HT1080 (cell line): ENCODE measurements at places on chromosomes 11 and 22. TPM values are rescaled to one million over a fixed set of nuclear protein-coding genes. Genes with fewer than 3 reads are reported as not detected.

WBP2NL gene
- total RNA-seq = not detected in 2 replicates

- no peak for DNase-seq
Observed at GRCh38 chr11:74948546-74948897, 369 bp downstream of the XRRA1 start.

DNA sequence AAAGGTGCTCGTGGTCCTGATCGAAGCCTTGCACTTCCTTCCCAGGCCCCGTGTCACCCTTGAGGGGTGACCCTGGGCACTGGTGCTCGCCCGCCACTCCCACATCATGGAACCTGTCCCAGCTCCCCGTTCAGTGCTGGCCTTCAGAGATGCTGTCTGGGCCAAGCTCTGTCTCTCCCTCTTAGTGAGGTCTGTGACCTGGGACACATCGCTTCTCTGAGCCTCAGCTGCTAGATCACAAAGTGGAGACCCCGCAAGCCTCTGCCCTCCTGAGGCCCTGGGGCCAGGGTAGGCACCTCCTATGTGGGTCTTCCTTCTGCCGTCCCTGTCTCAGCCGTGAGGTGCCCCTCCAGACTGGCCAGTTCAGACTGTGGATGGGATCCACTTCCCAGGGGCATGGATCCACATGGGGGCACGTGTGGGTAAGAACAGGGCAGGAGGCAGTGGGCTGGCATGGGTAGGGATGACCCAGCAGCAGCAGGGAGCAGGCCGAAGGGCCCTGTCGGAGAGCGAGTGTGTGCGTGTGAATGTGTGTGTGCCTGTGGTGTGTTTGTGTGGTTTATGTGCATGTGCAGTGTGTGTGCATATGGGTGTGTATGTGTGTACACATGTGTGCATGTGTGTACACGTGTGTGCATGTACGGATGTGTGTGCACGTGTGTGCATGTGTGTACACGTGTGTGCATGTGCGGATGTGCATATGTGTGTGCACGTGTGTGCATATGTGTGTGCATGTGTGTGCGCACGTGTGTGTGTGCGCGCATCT is 1073.7 kb downstream of the BRD1 start:
- no peak for DNase-seq

GRCh38 chr11:9646324-9646723 is 17.6 kb upstream of the SWAP70 start:
- DNase-seq = no peak

DNA sequence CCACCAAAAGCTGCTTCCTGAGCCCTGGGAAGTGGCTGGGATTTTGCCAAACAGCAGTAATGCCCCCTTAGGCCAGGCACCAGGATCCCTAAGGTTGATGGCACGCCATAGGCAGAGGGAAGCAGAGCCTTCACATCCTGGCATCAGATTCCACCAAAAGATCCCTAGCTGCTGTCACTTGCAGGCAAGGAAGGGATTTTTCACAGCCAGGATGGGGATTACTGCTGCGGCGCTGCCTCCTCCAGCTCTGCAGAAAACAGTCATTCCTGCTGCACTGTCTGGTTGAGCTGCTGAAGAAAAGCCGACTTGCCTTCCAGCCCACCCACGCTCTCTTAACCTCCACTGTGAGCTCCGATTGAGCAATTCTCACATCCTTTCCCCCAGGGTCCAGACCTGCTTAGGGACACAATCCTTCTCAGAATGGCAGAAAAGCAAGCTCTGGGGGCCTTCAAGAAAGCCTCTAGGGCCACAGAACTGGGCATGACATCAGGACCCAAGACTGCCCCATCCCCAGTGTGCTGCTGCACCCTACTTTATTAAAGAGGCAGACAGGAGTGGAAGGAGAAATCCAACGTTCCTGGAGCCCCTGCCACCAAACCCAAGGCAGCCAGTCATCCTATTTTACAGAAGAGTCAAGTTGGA is 19.9 kb downstream of the SYN3 start:
- DNase-seq = no peak

DNA sequence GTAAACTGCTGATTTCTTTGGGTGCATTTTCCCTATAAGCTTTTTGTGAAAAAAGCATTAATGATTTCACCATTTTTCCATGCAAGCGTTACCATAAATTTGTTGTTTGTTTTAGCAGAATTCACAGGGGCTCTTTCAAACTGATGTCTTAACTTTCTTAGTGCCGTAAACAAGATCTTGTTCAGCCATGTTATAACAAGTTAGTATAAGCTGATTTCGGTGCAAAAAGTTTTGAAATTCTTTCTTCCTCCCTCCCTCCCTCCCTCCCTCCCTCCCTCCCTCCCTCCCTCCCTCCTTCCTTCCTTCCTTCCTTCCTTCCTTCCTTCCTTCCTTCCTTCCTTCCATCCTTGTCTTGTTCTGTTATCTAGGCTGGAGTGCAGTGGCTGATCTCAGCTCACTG is 71.7 kb upstream of the CHORDC1 start:
- DNase-seq = no peak

DNA sequence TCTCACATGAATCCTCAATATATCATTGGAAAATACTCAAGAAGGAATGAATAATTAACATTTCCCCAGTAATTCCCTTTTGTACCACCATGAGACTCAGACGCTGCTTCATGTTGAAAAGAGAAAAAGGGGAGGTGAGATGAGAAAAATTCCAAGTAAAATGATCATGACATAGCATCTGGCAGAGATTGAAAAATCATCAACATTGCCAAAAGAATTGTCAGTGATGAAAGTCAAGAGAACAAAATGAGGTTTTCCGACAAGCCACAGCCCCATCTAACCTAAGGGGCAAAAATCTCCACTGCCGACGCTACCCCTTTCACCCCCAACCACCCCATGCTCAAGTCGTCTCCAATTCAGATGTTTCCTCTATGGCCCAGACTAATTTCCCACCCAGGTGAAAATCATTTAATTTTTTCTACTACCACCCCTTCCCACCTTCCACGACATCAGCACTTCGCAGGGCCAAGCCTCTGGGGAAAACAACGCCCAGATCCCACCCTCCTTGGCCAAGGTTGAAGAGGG is 1.2 kb downstream of the RAB6A start:
- DNase-seq = no peak

DNA sequence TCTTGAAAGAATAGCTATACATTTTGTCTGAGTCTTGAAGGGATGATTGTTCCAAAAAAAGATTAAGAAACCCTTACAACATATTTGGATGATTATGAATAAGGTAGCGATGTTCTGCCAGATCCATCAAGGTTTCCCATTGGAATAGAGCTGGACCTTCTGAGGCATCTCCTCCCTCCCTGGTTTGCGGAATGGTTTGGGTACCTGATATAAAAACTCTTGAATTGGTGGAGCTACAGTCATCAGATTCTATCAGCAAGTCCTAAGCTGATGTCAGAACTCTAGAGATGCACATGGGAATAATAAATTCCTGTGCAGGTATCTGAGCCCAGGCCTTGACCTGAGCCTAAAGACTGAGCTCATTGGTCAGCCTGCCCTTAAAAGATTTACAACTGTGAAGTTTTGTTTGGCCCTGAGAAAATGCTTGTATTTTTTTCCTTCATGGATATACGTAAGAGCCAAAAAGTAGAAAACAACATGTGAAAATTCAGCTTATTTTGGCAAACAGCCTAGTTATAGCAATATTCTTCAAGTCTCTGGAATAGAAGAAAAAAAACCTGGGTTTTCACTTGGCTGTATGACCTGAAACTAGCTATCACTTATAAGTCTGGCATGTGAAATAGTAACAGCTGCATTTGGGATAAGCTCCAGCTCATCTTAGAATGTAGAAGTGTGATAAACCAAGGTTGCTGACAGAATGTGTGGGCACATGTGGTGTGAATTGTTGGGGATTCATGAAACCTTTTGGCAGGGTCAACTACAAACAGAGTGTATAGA is 265.7 kb upstream of the CTSC start:
- no peak for DNase-seq

DNA sequence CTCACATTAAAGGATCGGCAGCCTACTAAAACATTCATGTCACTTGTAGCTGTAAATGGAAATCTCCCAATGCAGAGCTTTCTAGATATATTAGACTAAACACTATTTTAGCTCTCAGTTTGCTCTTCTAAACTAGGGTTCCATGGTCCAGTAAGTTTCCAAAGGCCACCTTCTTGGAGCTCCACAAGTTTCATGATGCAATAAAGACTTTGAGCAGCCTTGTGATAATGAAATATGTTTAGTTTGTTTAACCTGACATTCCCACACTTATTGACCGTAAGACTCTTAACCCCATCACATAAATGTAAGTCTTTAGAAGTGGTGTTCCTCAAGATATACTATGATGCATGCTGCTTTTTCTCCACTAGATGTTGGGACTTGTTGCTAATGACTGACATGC is 87.7 kb downstream of the TRIM44 start:
- DNase-seq = no peak

DNA sequence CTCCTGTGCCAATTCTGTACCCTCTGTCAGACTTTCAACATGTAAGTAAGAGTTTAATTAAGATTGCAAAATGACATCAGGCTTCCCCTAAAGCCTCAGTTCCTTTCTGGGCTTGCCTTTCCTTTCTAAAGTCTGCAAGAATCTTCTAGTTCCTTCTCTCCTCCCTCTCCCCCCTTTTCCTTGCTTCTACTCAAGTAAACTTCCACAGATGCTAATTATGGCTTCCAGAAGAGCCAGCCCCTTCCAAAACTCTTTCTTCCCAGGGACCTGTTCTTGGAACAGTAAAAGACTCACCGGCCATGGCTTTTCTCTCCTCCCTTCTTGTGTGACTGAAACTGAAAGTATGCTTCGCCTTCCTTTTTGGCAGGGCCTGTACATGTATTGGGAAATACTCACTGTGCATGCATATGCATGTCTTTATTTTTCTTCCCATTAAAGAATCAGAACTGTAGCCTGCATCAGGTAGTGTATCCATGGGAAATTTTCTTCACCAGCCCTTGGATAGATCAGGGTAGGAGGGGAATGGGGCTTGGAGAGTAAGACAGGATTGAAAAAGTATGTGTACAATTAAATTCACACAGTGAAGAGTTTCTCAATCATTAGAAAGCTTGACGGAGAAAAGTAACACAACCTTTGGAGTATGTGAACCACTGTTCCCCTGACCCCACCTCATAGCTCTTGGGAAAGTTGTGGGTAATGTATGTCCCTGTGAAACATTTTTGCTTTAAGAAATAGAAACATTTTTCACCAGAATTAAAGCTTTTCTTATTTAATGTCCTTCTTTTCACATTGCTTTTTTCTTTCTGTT is at the start of gene CASP1:
Gene CASP1 (minus strand): TSS at position 332 of the 808 bp plus-strand sequence. CDS start 31 bp downstream, at position 301.
- peak; percentile 54 for DNase-seq
